ENCODE measurements at places on chromosomes 5 and 9. TPM values are rescaled to one million over a fixed set of nuclear protein-coding genes. Genes with fewer than 3 reads are reported as not detected.

DNA sequence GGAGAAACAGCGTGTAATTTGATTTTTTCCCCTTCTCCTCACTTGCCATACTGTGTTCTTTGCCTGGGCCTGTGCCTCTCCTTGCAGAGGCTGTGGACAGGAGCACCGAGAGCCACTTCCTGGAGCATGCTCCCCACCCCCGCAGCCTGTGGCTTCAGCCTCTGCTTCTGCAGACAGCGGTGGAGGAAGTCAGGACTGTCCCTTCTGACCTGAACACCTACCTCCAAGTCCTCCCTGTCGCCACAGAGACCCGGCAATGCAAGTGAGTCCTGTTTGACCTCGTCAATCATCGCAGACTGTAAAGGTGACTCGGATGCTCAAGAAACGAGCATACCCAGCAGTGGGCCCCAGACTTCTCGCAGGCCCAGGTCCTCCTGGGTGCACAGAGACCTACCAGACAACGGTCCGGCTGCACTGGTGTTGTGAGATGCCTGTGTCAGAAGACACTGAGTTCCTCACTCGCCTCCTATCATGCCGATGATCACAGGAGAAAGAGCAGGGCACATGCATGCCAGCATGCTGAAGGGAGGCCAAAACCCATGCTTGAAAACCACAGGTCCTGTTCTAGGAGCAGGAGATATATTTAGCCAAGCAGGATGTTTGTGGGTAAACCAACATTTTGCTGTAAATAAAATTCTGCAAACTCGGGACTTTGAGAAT lies 198.8 kb downstream of the AUH start:
- peak overlapping the region; percentile 76 for H3K27ac ChIP-seq
- H3K36me3 ChIP-seq = no peaks in the 10 kb centered on the region
- DNase-seq = peak; percentile 80
- no peaks in the 10 kb centered on the region for H3K27me3 ChIP-seq
- peaks cover 39% of the 10 kb centered on the region for H3K4me1 ChIP-seq

DNA sequence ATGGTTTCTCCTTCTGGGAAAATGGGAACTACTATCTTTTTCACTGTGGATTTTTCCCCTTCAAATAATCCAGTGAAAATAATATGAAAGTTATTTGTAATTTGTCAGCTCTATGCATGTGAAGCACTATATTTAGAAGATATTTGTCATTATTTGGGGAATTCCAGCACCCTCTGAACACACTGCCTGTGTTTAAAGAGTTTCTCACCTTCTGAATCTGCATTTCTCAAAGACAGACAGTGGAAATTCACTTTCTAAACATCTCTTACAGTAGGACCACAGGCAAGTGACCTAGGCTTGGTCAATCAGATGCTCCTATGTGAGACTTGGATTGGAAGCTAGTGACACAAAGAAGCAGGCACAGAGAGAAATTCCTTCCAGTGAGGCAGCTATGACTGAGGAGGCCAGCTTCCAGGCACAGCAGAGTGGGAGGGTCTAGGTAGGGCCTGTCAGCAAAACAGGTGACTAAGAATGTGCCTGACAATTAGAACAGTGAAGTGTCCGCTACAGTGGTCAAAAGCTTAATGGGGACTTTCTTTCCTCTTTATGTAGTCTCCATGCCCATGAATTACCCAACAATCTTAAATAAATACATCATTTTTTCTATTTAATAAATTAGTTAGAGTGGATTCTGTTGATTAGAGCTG lies 167.2 kb downstream of the HMHB1 start:
- H3K27ac ChIP-seq = no peak overlapping the region
- no peak for DNase-seq
- no peak overlapping the region for H3K4me3 ChIP-seq
- no peaks in the 10 kb centered on the region for H3K27me3 ChIP-seq

- no peaks in the 10 kb centered on the region for H3K27me3 ChIP-seq
- DNase-seq = no peak
- H3K4me1 ChIP-seq = no peaks in the 10 kb centered on the region
- H3K27ac ChIP-seq = no peak overlapping the region
- H3K36me3 ChIP-seq = no peaks in the 10 kb centered on the region
- no peak overlapping the region for H3K4me3 ChIP-seq
Observed at GRCh38 chr9:120315154-120315553, 264.8 kb downstream of the CDK5RAP2 start.

- H3K27me3 ChIP-seq = no peaks in the 10 kb centered on the region
- no peak overlapping the region for H3K4me3 ChIP-seq
- DNase-seq = peak; percentile 44
- H3K36me3 ChIP-seq = no peaks in the 10 kb centered on the region
- H3K27ac ChIP-seq = no peak overlapping the region
Observed at GRCh38 chr5:134055015-134055414, 50.2 kb upstream of the VDAC1 start.

DNA sequence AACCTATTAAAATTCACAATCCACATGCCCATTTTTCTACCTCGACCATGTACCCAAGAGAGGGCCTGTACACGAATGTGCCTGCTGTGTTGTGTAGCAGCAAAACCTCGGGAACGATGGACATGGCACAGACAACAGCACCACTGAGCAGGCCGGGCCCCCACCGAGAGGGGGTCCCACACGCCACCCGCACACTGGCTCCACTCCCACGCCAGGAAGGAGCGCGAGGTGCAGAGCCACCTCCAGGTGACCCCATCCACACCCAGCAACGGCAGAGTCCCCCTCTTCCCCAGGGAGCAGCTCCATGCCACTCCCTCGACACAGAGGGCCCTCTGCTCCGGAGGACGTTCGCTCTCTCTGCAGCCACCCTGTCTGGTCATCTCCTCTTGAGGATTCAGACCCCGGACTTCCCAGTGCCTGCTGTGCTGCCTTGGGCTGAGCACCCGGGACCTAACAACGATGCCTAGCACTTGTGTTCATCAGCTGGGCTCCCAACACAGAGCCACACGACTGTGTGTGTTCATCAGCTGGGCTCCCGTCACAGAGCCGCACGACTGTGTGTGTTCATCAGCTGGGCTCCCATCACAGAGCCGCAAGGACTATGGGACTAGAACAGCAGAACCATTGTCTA lies 25.3 kb upstream of the ADAMTS2 start:
- peak; percentile 58 for DNase-seq
- H3K4me3 ChIP-seq = no peak overlapping the region
- no peak overlapping the region for H3K27ac ChIP-seq
- peaks cover 2% of the 10 kb centered on the region for H3K4me1 ChIP-seq
- H3K27me3 ChIP-seq = no peaks in the 10 kb centered on the region

DNA sequence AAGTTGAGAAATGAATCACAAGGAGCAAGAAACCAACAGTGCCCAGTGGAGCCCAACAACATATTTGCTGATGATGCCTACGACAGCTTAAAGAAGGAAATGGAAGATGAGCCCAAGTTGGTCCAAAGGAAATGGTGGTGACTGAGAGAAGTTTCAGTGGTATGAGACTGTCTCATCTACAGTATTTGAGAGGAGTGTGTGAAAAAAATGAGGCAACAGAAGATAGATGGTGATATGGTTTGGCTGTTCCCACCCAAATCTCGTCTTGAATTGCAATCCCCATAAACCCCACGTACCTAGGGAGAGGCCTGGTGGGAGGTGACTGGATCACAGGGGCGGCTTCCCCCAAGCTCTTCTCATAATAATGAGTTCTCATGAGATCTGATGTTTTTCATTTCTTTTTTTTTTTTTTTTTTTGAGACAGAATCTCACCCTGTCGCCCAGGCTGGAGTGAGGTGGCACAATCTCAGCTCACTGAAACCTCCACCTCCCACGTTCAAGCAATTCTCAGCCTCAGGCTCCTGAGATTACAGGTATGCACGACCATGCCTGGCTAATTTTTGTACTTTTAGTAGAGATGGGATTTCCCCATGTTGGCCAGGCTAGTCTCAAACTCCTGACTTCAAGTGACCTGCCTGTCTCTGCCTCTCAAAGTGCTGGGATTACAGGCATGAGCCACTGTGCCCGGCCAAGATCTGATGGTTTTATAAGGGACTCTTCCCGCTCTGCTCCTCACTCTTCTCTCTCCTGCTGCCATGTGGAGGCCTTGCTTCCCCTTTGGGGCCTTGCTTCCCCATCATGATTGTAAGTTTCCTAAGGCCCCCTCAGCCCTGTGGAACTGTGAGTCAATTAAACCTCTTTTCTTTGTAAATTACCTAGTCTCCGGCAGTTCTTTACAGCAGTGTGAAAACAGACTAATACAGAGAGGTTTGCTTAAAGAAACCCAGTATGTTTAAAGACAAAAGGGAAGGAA lies 30.2 kb downstream of the EFCAB9 start:
- H3K4me1 ChIP-seq = no peaks in the 10 kb centered on the region
- H3K36me3 ChIP-seq = peaks cover 12% of the 10 kb centered on the region
- no peak for DNase-seq
- H3K4me3 ChIP-seq = no peak overlapping the region
- no peaks in the 10 kb centered on the region for H3K27me3 ChIP-seq

The ADAMTSL1 gene
- total RNA-seq = 70.1 TPM

DNA sequence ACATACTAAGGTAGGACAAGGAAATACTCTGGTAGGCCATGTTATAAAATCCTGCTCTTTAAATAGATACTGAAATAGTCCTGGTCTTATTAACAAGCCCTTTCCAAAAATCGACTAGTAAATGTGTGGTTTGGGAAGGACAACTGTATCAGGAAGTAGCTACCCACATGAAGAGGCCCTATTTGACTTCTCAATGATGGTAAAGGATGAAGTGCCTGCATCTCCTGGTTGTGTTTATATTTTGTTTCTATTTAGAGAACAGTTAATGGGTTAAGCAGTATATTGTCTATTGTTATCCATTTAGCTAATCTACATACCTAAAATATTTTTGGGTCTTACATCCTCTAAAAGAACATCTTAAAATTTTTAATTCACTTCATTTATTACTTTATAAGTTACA lies 12.5 kb downstream of the GDF9 start:
- H3K36me3 ChIP-seq = no peaks in the 10 kb centered on the region
- H3K4me1 ChIP-seq = no peaks in the 10 kb centered on the region
- no peak overlapping the region for H3K4me3 ChIP-seq

The MTAP gene
- 35.9 TPM for total RNA-seq

DNA sequence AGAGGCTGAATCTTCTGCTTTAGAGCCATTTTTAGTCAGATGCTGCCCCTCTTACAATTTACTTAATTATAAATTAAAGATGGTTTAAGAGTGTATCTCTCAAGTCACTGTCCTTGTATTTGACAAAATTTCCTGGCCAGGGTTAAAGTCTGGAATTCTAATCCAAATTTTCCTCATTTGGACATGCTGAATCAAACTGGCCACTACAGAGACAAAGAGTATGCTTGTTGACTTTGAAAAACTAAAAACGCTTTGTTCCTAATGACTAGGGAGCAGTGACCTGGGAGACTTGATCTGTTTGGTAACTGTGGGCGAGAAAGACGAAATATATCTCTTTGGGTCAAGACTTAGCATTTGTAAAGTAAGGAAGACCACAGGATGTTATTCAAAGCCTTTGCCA lies 303.2 kb downstream of the ZSWIM6 start:
- no peaks in the 10 kb centered on the region for H3K36me3 ChIP-seq
- no peak overlapping the region for H3K27ac ChIP-seq
- peaks cover 9% of the 10 kb centered on the region for H3K4me1 ChIP-seq

The SHOC1 gene
- total RNA-seq = under 0.01 TPM

- H3K27ac ChIP-seq = peak overlapping the region; percentile 84
- H3K4me1 ChIP-seq = peaks cover 12% of the 10 kb centered on the region
- peak overlapping the region; percentile 81 for H3K4me3 ChIP-seq
- no peaks in the 10 kb centered on the region for H3K36me3 ChIP-seq
- peak; percentile 64 for DNase-seq
Observed at GRCh38 chr9:6680797-6681146, 35.2 kb upstream of the GLDC start.

- no peak overlapping the region for H3K4me3 ChIP-seq
- no peak overlapping the region for H3K27ac ChIP-seq
- H3K36me3 ChIP-seq = no peaks in the 10 kb centered on the region
Observed at GRCh38 chr5:111252799-111253545, 28.8 kb downstream of the CAMK4 start.

- H3K4me3 ChIP-seq = no peak overlapping the region
- H3K36me3 ChIP-seq = no peaks in the 10 kb centered on the region
- no peaks in the 10 kb centered on the region for H3K27me3 ChIP-seq
- H3K4me1 ChIP-seq = peaks cover 18% of the 10 kb centered on the region
- no peak overlapping the region for H3K27ac ChIP-seq
- no peak for DNase-seq
Observed at GRCh38 chr5:65021527-65022226, 252.9 kb downstream of the CWC27 start.

GRCh38 chr5:137305971-137306602 lies 193.0 kb downstream of the SPOCK1 start:
- no peaks in the 10 kb centered on the region for H3K36me3 ChIP-seq
- no peak overlapping the region for H3K4me3 ChIP-seq
- no peaks in the 10 kb centered on the region for H3K27me3 ChIP-seq
- no peak overlapping the region for H3K27ac ChIP-seq
- H3K4me1 ChIP-seq = peaks cover 40% of the 10 kb centered on the region
- no peak for DNase-seq

The BTNL3 gene
- not detected for total RNA-seq

Measured in osteoblast (primary cell).